ENCODE measurements at places on chromosomes 2 and 18.

DNA sequence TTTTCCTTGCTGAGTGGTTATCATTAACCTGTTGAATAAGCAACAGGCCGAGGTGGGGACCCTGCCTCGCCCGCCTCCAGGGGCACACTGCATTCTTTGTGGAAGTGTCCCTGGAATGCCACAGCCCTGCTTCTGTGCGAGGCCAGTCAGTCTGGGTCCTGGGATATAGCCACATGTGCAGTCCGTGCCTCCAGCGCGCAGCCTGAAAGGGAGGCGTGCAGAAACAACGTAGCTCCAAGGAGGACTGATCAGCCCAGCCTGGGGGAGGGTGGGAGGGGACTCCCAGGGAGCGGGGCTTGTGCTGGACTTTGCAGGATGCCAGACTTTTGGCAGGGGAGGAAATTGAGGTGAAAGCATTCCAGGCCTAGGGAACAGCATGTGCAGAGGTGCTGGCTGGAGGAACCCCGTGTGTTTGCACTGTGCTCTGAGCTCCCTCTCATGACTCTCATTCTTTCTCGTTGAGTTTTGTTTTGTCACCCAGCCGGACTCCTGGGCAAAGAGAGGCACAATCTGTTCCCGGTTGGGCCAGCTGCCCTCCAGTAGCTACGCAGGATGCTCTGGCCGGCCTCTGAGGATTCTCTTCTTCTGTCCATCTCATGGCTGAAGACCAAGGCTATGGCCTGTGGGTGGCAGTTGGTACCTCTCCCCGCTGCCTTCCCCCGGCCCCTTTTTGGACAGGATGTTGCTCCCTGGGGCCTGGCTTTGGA lies 39.7 kb downstream of the HPCAL1 start:
- no peak for DNase-seq

GRCh38 chr2:206480161-206480560 lies 36.8 kb downstream of the ADAM23 start:
- DNase-seq = no peak

- DNase-seq = no peak
Observed at GRCh38 chr2:124395961-124396360, 370.9 kb downstream of the CNTNAP5 start.

- DNase-seq = no peak
Observed at GRCh38 chr2:109637749-109638570, 23.8 kb downstream of the SOWAHC start.

- DNase-seq = no peak
Observed at GRCh38 chr2:30974092-30974491, 164.1 kb downstream of the GALNT14 start.

DNA sequence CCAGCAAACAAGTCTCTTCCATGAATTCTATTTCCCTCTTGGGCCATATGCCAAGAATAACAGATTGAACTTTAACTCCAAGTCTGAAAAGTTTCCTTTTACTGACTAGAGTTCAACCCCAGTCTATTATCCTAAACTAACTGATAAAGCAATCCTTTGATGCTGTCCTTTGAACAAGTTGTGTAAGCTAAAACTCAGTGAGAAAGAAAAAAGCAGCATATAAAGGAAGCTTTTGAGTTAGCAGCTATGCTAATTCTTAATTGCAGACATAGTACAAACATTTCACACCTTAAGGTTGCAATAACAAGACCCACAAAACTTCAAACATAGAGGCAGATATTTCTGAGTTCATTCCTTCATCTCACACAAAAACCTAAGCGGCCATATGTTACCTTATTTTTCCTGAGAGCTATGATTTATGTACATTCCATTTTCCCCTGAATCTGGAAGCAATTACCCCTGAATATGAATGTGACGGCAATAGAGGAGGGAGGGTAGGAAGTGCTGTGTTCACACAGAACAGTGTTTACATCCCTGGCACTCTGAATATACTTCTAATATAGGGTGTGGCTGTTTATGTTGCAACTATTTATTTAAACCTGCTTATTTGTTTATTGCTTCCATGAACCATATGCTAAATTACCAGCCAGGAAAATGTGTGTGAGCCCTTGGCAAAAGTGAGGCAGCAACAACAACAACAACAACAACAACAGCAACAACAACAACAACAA lies 180.6 kb downstream of the IRS1 start:
- no peak for DNase-seq

- no peak for DNase-seq
Observed at GRCh38 chr2:216242365-216242764, 129.9 kb downstream of the MARCHF4 start.

GRCh38 chr2:207328944-207329386 lies 163.2 kb upstream of the KLF7 start:
- DNase-seq = no peak

GRCh38 chr2:57575700-57576268 lies 470.8 kb upstream of the VRK2 start:
- no peak for DNase-seq

DNA sequence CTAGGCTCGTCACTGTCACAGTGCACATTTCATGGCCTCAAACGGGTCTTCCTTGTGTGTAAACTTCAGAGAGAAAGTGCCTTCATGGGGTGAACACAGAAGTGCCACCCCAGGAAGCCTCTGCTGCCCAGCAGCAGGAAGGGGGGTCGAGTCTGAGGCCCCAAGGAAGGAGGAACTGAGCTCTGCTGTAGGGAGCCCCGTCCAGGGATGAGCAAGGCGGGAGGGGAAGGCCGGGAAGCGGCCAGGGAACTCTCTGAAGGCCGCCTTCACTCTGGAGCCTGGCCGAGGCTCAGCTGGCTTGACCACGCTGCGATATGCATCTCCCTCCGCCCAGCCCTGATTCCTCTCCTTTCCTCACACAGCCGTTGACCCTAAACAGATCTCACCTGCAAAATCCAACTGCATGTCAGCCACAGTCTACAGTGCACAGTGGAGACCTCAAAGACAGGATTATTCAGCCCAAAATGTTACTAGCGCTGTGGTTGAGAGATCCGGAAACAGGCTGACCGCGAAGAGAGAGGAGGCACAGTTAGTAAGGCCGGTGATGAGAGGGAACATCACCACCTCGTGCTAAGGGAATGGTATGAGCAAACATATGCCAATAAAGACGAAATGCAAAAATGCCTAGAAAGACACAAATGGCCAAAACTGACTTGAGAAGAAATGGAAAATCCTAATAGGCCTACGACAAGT lies 34.2 kb upstream of the CTDP1 start:
- DNase-seq = no peak

DNA sequence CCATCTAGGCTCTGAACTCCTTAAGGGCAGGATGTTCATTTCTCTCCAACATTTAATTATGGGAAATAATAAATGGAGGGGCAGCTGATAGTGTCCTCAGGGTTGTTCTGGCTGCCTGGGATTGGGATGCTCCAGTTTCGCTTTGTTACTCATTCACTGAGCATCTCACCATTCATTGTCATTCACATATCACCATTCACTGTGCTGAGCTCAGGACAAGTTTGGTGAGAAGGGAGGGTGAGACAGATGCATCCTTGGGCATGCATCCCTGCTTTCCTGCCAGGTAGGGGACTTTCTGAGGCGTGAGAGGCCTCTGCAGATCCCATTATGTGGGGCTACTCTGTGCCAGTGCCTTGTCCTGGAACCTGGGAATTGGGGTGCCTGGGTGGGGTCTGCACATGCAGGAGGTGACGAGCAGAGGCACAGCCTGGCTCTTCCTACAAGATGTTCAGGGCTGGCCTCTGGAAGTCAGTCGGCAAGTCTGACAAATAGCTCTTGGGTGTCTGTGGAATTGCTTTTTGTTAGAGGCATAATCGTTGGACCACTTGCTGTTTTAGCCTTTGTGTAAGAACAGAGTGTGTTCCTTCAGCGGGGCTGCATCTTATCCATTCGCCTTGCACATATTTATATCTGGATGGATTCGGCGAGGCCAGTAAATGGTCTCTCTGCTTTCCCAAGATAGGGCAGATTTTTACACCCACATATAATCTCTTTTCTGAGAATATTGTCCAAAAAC lies 323.2 kb upstream of the THSD7B start:
- no peak for DNase-seq

DNA sequence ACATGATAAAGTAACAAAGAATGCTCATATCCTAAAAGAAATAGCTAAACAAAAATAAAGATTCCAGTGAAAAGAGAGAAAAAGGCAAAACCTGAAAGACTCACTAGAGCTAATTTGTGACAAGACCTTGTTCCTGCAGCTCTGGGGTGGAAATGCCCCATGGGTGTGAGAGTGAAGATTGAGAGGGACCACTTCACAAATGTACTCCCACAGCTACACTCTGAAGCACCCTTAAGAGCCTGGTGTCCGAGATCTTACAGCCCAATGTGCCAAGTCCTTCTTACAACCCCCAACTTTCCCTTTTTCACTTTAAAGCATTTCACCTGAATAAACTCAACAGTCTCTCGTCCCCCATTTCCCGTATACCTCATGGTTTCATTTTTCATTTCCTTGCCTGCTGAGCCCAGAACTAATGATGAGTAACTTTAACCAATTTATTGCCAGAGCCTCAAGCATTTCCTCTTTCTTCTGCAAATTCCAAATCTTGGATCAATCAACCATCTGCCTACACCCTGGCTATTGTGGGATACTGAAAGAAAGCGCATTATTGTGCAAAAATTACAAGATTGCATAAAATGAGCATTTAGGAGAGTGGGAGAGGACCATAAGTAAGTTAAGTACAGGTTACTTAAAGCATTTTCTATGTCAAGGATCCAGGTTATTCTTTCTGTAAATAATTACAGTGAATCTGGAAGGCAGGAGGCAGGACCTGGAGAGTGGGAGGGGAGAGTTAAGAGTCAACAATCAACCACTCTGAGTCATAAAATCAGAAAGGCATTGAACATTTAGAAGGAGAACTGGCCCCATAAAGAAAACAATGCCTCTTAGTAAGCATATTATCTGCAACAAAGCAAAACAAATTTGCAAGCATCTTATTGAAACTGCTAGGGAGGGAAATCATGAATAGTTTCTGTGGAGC lies 804.4 kb upstream of the CELF4 start:
- DNase-seq = no peak

DNA sequence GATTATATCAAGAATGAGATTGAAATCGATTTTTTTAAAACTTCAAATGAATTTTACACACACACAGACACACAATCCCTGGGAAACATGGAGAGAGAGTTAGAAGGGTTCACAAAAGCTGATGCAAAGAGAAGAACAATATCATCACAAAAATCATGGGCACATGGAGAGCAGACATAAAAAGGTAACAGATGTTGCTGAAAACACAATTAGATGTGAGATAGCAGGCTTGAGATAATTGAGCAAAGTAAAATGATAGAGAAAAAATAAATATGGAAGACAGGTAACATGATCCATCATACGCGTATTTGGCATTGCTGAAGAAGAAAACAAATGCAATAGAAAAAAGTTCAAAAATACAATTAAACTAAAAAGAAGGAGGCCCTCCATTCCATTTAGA lies 11.6 kb upstream of the B4GALT6 start:
- no peak for DNase-seq

DNA sequence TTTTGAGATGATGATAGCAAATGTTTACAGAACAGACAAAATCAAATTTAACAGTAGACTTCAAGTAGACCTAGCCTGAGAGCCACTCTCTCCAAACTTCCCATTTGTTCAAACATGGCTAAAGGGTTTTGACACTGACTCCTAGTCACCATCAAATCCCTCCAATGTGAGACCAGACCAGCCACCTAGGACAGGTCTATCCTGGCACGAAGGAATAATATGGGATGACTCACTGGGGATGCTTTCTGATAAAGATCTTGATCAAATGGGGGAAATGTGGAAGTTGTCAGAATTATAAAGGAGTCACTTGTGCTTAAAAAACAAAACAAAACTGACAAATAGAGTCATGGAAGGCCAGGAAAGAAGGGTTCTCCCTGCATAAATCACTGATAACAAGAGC lies 95.7 kb downstream of the EDAR start:
- no peak for DNase-seq

- no peak for DNase-seq
Observed at GRCh38 chr2:177767768-177768167, 304.8 kb downstream of the PDE11A start.

- no peak for DNase-seq
Observed at GRCh38 chr2:116979916-116980764, 834.4 kb upstream of the DDX18 start.

- DNase-seq = no peak
Observed at GRCh38 chr2:95158891-95159619, 593 bp downstream of the ZNF514 start.

DNA sequence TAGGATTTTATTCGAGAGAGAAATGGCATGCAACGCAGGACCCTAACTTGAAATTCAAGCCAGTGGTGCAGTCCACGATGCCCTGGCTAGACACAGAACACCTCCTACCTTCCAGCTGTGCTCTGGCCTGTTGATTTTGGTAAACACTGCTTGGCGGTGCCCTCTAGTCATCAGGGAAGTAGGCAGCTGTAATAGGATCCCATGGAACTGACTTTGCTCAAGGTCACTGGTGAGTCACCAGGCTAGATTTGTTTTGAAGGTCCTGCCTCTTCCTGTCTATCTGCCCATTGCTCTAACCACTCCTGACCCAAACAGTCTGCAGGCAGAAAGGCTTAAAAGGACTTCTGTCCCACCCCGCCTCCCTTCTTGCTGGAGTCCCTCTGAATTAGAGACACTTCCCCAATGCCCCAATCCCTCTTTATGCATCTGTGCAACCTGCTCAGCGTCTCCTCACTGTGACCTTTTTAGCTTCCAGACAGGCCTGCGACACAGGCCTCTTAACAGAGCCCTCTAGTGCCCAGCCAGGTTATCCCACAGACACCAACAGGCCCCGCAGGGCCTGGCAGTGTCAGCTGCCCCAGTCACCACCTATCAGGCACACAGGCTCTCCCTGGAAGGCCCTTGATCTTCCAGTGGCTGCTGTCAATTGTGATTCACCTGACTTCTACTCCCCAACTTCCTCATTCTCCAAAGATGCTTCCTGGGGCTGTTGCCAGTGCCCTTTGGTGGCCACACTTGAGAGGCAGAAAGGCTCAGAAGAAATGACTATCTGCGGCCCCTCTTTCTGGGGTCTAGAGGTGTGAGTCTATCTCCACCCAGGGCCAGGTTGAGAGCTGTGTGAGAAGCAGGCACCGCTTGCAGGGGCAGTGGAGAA lies 5.2 kb downstream of the TMEM127 start:
- DNase-seq = no peak

DNA sequence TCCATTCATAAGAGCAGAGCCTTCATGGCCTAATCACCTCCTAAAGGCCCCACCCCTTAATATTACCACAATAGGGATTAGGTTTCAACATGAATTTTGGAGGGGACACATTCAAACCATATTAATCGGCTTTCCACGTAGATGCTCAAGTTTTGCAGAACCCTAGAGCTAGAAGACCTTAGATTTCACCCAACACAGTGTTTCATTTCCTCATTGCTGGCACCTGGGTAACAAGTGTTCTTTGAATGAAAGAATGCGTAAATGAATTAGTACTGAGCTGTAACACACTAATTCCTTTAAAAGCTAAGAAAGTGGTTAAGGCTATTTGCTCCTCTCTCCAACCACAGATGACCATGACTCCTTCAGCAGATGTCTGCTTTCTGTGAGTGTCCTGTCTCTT lies 252.5 kb downstream of the SMAD2 start:
- DNase-seq = no peak

- no peak for DNase-seq
Observed at GRCh38 chr2:192886636-192887035, 691.9 kb upstream of the TMEFF2 start.

- no peak for DNase-seq
Observed at GRCh38 chr2:70479816-70480215, 73.8 kb downstream of the TGFA start.

Measured in activated CD8-positive, alpha-beta memory T cell treated with anti-CD3 and anti-CD28 coated beads for 1 hour (primary cell).